ENCODE measurements at places on chromosomes 12 and 14.

DNA sequence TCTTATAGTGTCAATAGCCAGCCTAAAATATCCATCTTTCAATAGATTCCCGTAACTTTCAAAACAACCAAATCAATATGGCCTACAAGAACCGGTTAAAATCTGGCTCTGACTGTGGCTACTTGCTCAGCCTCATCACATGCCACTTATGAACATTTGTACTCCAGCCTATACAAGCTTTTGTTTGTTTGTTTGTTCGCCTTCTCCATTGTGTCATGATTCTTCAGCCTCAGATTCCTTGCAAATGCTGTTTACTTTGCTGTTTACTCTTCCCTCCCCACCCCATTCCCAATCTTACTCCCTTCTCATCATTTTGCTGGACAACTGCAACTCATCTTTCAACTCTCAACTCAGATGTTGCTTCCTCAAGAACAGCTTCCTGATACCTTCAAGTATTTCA is 161.2 kb downstream of the CAPZA3 start:
- DNase-seq, result no peak

- no peak for DNase-seq
These were observed 1.2 kb downstream of the ACTR6 start for GRCh38 chr12:100201604-100202423.

DNA sequence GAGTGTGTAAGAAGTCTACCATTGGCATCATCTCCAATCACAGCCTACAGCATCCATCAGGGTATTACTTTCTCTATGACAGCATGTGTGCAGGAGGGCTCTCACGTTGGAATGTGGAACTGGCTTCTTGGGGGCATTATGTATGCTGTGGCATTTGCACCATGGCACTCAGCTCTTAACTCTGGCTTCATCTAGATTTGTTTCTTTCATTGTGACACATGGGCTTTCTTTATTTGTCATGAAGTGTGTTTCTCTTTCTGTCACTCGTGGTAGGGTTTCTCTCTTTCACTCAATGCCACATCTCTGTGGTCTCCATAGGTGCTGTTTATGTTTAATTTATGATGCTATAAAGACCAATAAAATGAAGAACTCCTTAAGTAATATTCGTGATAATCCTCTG is 191.2 kb upstream of the GARIN2 start:
- DNase-seq, result no peak

GRCh38 chr12:15709551-15709950 is 79.6 kb downstream of the EPS8 start:
- DNase-seq, result no peak

- no peak for DNase-seq
These were observed 43.7 kb upstream of the HECTD1 start for GRCh38 chr14:31251028-31251958.
